H1 (cell line): ENCODE measurements at places on chromosomes 11 and 22. TPM values are rescaled to one million over a fixed set of nuclear protein-coding genes. Genes with fewer than 3 reads are reported as not detected.

DNA sequence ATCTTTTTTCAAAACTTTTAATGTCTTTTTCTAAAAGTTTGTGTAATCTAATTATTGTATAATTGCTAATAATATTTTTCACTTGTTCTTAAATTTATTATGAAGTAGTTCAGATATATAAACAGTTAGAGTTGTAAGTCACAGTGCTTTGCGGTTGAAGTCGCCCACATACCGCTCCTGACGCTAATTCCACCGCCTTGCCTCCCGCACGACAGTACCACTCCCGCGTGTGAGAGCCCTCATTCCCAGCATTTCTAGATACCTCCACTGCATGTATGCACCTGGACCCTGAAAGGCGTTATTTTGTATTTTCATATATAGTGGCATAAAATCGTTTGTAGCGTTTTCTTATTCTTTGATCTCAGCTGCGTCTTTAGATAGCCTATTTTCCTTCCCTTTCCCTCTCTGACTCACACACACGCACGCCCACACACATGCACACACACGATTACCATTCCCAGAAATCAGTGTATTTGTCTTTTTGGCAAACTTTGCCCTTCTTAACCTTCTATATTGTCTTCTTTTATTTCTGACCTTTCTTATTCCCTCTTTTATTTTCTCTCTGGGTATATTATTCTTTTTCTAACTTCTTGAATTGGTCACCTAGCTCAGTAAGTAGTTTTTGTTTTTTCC, 56.4 kb upstream of the PITPNB start:
- DNase-seq = no peak

Gene CTSW
- total RNA-seq = not detected in 2 replicates

GRCh38 chr11:77123591-77123990, 4.5 kb upstream of the MYO7A start:
- no peak for DNase-seq

Gene GNAZ
- total RNA-seq = 9.6 and 9.7 TPM in 2 replicates

Gene TSPO
- total RNA-seq = 19.2 and 19.9 TPM in 2 replicates

Gene KDELR3
- total RNA-seq = 7.8 and 7.9 TPM in 2 replicates

GRCh38 chr11:13800901-13801300, 132.4 kb downstream of the FAR1 start:
- no peak for DNase-seq

DNA sequence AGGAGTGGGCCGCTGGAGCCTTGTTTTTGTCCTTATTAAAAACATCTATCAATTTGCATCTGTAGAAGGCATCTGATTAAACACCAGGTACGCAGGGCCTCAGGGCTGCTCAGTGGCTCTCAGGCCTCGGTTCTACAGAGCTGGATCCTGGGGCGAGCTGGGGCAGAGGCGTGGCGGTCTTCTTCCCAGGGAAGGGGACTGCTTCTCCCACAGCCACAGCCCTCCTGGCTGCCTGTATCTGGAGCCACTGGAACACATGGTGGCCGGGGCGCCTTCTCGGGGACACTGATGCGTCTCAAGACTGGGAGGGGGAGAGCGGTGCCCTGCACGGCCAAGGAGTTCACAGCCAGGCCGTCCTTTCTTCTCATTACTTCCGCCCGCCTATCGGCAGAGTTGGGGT, 1178.2 kb downstream of the BRD1 start:
- DNase-seq = no peak

DNA sequence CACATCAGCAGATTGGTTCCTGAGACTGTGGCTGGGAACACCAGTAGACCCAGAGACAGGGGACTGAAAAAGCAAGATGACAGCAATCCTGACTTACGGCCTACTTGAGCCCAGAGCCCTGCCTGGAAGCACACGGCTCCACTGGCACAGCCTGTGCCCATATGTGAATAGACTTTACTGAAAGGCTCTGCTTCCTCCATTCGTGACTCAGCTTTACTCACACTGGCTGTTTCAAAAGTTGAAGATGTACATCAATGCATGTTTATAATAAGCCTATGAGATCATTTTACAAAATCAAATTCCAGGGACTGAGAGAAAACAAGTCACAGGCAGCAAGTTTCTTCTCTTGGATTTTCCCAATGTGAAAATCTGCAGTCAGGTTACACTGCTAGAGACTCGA, 134.6 kb upstream of the TEAD1 start:
- DNase-seq = no peak

Gene PTPRCAP
- 0.78 and 1.4 TPM in 2 replicates for total RNA-seq

DNA sequence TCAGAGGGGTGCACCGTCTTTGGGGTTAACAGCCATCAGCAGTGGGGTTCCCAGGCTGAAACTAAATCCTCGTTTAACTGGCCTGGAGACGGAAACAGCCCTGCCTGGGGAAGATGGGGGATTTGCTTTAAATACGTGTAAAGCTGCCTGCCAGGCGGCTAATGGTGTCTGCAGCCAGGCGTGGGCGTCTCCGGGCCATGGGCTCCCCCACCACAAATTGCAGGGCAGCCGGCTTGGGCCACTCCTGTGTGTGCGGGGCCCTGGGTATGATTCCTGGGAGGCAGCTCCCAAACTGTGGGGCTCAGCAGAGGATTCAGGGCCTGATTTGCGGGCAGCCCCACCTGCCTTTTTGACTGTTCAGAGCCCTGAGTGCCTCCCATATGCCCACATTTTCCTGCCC, 110.5 kb downstream of the KCNQ1 start:
- DNase-seq = no peak
